ENCODE measurements at places on chromosomes 1 and 21. TPM values are rescaled to one million over a fixed set of nuclear protein-coding genes. Genes with fewer than 3 reads are reported as not detected.

GRCh38 chr1:48644905-48645605, 131.6 kb downstream of the BEND5 start:
- no peak for DNase-seq

DNA sequence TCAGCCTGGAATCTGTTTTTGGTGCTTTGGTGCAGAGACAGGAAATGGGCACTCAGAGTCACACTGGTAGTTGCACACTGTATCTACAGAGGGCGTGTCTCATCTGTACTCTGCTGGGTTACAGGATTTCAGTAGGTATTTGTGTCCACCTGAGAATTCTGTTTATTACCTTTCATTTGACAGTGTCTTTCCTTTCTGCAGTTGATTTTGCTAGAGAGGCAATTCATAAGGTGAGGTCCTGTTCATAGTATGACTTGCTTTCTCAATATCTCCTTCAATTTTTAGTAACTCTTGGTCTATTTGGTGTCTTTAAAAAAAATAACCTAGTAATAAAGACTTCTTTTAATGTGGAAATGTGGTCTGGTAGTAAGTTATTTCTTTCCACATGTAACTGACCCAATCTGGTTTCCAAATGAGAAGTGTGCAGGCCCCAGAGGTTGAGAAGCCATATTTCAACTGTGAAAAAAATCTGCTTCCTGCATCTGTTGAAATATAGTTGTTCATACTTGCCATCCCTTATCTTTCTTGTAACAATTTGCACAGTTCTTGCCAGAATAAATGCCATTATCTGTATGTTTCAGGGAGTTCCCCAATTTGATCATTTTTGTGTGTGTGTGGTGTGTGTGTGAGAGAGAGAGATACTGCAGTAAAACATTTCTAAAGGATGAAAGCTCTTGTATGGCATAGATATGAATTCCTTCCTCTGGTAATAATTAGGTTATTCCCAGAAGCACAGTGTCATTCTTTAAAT, 78.4 kb upstream of the DNAJC6 start:
- DNase-seq = no peak

DNA sequence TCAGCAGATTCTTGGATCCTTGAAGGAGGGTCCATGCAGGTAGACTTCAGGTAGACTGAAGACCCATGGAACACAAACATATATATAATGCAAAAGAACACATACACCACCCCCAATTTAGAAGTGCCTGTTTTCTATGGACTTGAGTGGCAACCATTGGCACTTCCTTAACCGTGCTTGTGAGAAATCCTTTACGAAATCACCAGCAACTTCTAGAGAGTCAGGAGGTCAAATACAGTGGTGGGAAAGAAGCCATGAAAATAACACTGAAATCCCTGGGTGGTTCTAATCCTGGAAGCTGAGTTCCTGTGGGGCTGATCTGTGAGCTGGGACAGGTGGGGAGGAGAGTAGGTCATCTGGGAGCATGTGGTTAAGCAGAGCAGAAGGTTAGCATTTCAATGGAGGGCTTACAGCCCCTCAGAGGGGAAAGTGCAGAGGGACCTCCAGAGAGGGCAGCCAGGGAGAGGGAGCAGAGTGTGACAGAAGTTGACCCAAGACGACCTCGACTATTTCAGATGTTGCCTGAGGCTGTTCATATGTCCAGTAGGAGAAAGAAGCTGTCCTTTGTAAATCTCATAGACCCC, 13.0 kb upstream of the IL10 start:
- DNase-seq = no peak

- no peak for DNase-seq
Measured at GRCh38 chr1:111516005-111516535, 12.6 kb upstream of the ADORA3 start.

The SEMA6C gene
- polyA plus RNA-seq = 34.5 TPM

The COL6A2 gene
- polyA plus RNA-seq = 157 TPM

The ADAM15 gene
- 57.2 TPM for polyA plus RNA-seq
